ENCODE measurements at places on chromosomes 5 and 9. TPM values are rescaled to one million over a fixed set of nuclear protein-coding genes. Genes with fewer than 3 reads are reported as not detected.

KCTD16 gene
- total RNA-seq = 0.15 TPM

FGF10 gene
- not detected for total RNA-seq

GPRIN1 gene
- total RNA-seq = 2.5 TPM

NRG2 gene
- total RNA-seq = not detected

LTC4S gene
- 2.5 TPM for total RNA-seq

OLFML2A gene
- not detected for total RNA-seq

DEPDC1B gene
- 46.7 TPM for total RNA-seq

MEIKIN gene
- not detected for total RNA-seq

RORB gene
- total RNA-seq = not detected

DNA sequence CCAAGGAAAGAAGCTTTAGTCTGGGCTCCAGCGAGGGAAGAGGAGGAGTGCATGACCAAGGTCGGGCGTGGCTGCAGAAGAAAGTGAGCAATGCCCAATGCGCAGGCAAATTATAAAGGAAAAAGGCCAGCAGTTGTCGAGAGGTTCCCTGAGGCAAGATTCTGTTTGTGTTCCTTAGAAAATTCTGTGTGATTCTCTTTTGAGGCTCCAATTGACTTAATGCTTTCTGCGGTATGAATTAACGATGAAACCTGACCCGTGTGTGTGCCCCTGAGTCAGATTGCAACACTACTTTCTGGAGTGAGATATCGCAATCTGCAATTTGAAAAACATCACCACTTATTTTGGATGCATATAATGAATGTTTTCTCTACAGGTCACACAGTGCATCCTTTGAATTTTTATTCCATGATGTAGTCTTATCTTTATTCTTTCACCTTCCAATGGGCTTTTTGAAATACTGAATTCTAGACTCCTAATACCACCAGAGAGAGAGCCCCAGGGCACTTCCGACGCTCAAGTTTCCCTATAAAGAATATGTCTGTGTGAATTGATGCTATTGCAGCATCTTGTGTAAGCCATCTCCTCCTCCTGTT is 117.9 kb upstream of the IL6ST start:
- no peak for DNase-seq
- H3K36me3 ChIP-seq = peaks cover 37% of the 10 kb centered on the region
- no peaks in the 10 kb centered on the region for H3K27me3 ChIP-seq
- H3K4me3 ChIP-seq = no peak overlapping the region

DNA sequence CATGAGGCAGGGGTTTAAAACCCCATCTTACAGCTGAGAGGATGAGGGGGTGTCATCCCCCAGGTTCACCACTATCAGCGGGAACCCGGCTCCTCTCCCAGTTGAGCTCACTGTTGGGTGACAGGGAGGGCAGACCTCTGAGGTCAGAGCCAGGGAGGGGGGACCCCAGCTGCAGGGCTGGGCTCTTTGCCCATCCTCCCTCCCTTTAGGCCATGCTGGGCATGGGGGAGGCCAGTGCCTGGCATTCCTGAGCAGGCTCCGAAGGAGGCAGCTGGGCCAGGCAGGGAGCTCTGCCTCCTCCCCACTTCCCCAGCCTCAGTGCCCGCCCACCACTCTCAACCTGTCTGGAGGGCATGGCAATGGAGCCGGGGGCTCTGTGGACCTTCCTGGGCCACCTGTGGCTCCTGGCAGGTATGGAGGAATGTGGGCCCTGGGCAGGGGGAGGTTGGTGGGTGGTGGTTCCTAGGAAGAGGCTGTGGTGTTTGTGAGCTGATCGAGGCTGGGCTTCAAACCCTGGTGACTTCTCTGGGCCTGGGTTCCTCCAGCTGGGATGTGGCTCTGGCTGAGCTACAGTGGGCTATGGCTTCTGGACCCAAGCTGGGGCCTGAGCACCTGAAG is 12.6 kb downstream of the CRB2 start:
- peaks cover 22% of the 10 kb centered on the region for H3K27me3 ChIP-seq
- H3K4me3 ChIP-seq = no peak overlapping the region
- H3K27ac ChIP-seq = no peak overlapping the region
- no peak for DNase-seq
- H3K36me3 ChIP-seq = no peaks in the 10 kb centered on the region

DNA sequence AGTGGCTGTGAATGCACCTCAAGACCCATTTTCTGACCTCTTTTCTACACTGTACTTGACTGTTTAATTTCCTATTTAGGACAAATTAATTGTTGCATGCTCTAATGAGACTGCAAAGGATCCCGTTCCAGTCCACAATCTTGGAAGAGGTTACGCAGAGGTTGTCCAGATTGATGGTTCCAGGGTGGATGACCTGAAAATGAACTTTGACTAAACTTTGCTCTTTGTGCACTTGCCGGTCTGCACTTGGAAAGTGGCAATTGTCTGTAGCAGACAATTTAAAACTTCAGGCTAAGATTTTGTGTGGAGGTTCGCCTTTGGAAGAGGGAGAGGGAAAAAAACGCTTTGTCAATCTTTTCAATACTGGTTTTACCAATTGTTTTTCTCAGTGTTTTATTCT is 267.8 kb downstream of the TMEM161B start:
- no peaks in the 10 kb centered on the region for H3K4me1 ChIP-seq
- no peaks in the 10 kb centered on the region for H3K27me3 ChIP-seq
- no peak for DNase-seq
- H3K36me3 ChIP-seq = no peaks in the 10 kb centered on the region
- no peak overlapping the region for H3K27ac ChIP-seq

DNA sequence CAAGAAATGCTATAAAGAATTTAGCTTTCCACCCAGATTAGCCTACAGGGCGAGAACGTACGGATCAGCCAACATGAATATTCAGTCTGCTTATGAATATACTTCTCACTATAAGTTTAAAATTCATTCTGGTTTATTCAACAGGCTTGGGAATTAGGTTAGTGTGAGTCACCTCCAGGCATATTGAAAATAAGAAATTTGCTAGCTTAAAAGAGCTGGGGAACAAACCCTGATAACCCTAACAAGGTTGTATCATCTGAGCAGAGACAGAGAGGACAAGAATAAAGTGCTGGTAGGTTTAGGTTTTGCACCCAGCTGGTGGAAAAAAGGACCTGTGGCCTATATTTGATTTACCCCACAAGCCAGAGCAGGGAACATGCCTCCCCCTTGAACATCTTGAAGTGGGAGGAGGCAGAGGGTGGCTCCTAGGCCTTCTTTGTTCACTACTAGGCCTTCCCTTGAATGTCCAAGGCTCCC is 12.3 kb downstream of the FNBP1 start:
- H3K27ac ChIP-seq = peak overlapping the region; percentile 65
- no peaks in the 10 kb centered on the region for H3K27me3 ChIP-seq
- no peak overlapping the region for H3K4me3 ChIP-seq
- no peak for DNase-seq
- H3K36me3 ChIP-seq = peaks cover 51% of the 10 kb centered on the region

- H3K27ac ChIP-seq = no peak overlapping the region
- H3K36me3 ChIP-seq = peaks cover 15% of the 10 kb centered on the region
- no peaks in the 10 kb centered on the region for H3K27me3 ChIP-seq
- peaks cover 6% of the 10 kb centered on the region for H3K4me1 ChIP-seq
- H3K4me3 ChIP-seq = no peak overlapping the region
These were observed 106.3 kb downstream of the DMXL1 start for GRCh38 chr5:119177226-119177625.

GRCh38 chr9:109117856-109118807 is 1.6 kb downstream of the TMEM245 start:
- peaks cover 62% of the 10 kb centered on the region for H3K4me1 ChIP-seq
- H3K27ac ChIP-seq = peak overlapping the region; percentile 88
- peak; percentile 56 for DNase-seq

DNA sequence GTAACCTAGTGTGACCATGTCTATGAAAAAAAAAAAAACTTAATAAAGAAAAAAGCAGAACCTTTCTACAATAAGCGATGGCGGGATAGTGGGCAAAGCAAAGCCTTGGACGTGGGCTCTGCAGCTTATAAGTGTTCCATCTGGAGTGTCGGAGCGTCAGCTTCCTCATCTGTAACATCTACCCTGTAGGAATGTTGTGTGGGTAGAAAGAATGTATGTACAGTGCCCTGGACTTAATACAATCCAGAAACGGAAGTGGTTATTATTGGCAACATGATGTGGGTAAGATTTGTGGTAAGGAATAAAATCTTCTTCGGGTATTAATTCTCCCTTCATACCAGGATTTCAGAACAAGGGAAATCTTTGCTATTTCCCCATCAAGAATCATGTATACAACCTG is 66.5 kb downstream of the SEMA5A start:
- no peak overlapping the region for H3K4me3 ChIP-seq
- no peak for DNase-seq
- no peak overlapping the region for H3K27ac ChIP-seq
- no peaks in the 10 kb centered on the region for H3K36me3 ChIP-seq

DNA sequence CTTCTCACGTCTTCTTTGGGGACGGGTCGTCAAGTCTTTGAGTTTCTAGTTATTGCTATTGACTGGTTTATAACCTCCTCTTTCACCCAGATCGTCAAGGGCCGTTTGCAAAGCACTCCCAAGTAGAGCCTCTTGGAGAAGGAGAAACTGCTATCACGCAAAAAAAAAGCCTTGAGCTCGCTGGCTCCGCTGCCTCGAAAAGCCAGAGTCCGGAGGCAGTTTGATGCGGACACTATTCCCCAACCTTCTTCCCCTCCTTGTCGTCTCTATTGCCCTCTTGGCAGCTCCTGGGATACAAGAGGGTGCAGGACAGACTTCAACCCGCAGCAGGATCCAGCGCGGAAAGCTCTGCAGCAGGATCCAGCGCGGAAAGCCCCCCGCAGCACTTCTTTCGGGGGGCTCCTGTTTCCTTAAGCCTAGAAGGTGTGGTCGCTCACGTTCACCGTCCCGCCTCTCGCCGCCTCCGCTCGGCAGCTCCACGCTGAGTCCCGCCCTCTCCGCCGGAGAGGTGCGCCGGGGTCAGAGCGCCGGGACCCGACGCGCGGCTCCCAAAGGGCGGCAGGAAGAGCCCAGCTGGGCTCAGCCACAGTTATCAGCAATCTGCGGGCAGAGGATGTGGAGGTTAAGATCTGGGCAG is at the start of gene PCDHAC1:
Gene PCDHAC1 (plus strand): TSS at position 494 of the 637 bp plus-strand sequence. CDS start 594 bp downstream, outside the sequence.
- DNase-seq = no peak
- H3K36me3 ChIP-seq = peaks cover 4% of the 10 kb centered on the region
- peaks cover 34% of the 10 kb centered on the region for H3K27me3 ChIP-seq
- peak within 1 kb of the TSS; percentile 54 for H3K27ac ChIP-seq
- H3K4me1 ChIP-seq = peaks cover 1% of the 10 kb centered on the region

DNA sequence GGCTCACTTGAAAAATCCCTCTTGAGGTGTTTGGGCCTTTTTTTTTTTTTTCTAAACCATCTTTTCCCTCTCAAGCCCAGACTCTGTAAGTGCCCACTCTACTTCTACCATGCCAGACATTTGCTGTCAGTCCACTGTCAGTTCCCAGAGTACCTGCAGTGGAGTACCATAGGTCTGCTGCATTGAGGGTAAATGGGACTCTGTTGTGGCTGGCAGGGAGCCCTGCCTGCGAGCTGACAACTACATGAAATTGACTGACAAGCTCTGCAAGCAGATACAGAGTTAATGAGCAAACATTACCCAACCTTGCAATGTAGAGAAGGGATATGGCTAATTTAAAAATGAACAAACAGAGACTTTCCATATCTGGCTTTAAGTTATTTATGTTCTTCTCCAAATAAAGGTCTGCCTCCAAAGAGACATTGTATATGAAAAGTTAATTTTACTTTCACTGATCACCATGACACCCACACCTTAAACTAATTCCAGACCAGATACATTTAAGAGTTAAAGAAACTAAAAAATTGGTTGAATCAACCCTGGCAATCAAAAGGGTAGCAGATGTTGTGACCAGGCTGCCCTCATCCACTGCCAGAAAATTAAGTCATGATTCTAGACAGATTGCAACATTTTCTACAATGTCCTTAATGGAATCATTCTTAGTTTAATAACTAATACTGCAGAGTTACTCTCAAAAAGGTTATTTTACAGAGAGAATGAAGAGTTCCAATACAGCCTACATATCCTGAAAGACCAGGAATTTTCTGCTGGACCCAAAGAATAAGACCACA is 100.4 kb upstream of the PAM start:
- peaks cover 5% of the 10 kb centered on the region for H3K27me3 ChIP-seq
- H3K36me3 ChIP-seq = no peaks in the 10 kb centered on the region
- H3K4me1 ChIP-seq = no peaks in the 10 kb centered on the region
- H3K4me3 ChIP-seq = no peak overlapping the region

DNA sequence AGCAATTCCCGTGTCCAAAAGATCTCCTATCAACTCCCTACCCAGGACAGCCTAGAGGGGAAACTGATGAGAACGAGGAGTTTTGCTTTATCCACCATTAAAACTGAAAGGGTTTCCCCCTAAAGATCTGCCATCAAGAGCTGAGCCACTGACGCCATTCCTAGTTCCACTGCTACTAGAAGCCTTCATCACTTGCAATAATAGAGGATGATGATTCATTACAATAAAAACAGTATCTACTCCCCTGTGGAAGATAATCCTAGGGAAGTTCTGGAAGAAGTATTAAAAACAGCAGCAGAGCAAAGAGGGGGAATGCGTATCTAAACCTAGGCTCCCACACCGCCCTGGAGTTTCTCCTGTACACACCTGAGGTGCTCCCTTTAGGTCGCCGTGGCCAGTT is 394.5 kb downstream of the BNC2 start:
- no peak overlapping the region for H3K27ac ChIP-seq
- no peaks in the 10 kb centered on the region for H3K27me3 ChIP-seq
- H3K4me1 ChIP-seq = no peaks in the 10 kb centered on the region

DNA sequence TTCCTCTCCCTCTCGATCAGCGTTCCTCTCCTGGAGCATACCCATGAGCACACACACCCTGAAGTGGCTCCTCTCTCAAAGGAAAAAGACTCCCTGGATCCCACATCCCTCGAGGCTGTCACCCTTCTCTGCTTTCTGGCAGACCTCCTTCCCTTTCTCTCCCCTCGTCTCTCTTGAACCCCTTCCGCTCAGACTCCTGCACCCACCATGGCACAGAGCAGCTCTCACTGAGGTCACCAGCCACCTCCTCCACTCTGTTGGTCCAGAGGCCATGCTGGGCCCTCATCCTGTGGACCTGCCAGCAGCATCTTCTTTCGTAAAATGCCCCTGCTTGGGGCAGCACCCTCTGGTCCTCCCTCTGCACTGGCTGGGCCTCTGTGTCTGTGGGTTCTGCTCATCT is 5.7 kb downstream of the B4GALT7 start:
- H3K4me1 ChIP-seq = peaks cover 23% of the 10 kb centered on the region
- H3K36me3 ChIP-seq = no peaks in the 10 kb centered on the region
- no peaks in the 10 kb centered on the region for H3K27me3 ChIP-seq
- H3K27ac ChIP-seq = no peak overlapping the region

DNA sequence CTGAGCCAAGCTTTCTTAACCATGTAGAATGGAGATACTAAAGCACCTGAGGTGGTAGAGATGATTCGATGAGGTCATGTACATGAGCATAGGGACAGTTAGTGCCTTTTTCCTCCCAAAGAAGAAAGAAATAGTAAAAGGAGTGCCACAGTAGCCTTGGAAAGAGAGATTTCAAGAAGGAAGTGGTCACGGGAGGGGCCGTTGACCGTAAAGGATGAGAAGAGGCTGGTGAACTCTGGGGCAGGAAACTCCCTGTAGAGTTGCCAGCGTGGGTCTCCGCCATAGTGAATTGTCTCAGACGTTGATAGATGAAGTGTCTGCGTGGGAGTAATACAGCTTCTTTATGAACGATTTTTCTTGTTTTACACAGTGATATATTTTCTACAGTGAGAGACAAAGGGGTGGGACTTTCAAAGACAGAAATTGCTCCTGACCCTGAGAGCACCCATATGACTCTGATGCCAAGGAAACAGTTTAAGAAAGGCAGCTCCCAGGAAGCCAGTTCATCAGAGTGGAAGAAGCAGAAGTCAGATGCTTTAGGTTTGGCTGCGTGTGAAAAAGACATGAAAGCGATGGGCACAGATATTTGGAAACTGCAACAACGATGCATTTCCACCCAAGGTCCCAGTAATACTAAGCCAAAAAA is 41.3 kb downstream of the UGCG start:
- H3K36me3 ChIP-seq = peaks cover 56% of the 10 kb centered on the region
- no peaks in the 10 kb centered on the region for H3K27me3 ChIP-seq
- H3K4me3 ChIP-seq = peak overlapping the region; percentile 18
- H3K27ac ChIP-seq = peak overlapping the region; percentile 76
- peak; percentile 43 for DNase-seq
